Sigmoid colon (tissue), 7 donors: ENCODE measurements at places on chromosomes 1 and 21. TPM values are rescaled to one million over a fixed set of nuclear protein-coding genes. Genes with fewer than 3 reads are reported as not detected.

GRCh38 chr1:186202271-186202764, 172.7 kb downstream of the TPR start:
- DNase-seq = peak; percentile 82
- peaks cover 11% of the 10 kb centered on the region for H3K4me1 ChIP-seq
- H3K4me3 ChIP-seq = no peak overlapping the region
- no peaks in the 10 kb centered on the region for H3K36me3 ChIP-seq

DNA sequence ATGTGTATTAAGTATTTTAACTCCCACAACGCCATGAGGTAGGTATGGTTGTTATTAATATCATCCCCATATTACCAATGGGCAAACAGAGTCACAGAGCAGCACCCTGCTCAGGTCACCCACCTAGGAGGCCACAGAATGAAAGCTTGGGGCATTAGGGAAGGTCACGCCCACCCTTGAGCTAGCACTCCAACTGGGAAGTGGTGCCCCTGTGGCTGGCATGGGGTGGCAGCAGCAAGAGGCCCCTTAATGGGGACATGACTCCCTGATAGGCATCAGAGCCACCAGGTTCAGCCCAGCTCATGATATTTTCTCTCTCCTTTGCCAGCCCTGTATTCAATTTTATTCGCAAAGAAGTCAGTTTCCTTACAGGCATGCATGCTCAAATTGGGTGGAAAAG, 90.6 kb downstream of the DMRTB1 start:
- no peak overlapping the region for H3K27ac ChIP-seq
- DNase-seq = peak; percentile 42
- H3K27me3 ChIP-seq = no peaks in the 10 kb centered on the region

DNA sequence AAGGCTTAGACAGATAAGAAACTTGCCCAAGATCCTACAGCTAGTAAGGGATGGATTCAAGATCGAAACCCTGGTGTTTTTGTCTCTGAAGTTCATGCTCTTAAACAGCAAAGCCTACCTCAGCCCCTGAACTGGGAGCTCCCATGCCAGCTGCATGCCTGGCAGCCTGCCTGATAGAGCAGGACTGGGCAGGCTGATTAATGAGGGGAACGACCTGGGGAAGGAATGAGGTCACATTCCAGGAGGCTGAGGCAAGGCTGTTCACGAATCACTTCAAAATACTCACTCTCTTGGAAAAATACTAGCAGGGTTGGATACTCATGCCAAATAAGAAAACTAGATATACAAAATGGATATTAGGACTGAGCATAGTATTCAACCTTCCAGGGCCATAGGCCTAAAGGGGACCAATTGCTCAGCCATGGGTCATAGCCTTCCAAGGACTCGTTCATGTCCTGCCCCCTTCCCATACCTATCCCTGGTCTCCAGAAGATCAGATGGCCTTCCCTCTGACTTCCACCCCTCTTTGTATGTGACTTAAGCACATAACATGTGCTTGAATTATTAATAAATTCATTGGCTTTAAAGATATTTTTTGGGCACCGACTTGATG, 15.6 kb upstream of the TACSTD2 start:
- no peak overlapping the region for H3K4me3 ChIP-seq
- H3K4me1 ChIP-seq = peaks cover 36% of the 10 kb centered on the region
- peak; percentile 69 for DNase-seq

DNA sequence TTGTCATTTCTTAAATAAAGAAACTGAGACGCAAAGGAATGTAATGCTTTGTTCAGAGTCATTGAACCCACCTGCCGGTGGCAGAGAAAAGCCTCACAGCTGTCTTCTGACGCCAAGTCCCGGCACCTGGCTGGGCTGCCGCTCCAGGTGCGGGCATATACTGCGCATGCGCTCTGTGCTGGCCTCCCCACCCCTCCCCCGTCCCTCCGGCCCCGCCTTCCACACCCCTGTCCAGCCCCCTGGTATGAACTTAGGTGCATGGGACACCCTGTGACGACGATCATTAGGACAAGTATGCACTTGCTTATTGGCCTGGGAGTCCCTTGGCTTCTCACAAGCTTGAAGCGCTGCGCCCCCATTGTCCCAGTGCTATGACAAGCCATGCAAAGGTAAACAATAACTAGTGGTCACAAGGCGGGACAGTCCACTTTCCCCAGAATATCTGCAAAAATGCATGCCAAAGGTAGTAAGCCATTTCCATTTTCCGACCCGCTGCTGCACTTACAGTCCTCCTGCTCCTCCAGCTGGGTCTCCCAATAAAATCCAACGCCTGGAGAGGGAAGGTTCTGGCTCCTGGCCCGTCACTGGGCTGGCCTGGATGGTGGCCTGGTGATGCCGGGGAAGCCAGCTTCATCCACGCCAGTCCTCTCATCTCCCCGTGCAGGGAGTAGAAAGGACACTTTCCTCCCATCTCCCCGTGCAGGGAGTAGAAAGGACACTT, 100.4 kb downstream of the PSMG1 start:
- no peaks in the 10 kb centered on the region for H3K27me3 ChIP-seq
- no peak overlapping the region for H3K4me3 ChIP-seq
- no peaks in the 10 kb centered on the region for H3K36me3 ChIP-seq
- H3K4me1 ChIP-seq = no peaks in the 10 kb centered on the region
- DNase-seq = no peak
- no peak overlapping the region for H3K27ac ChIP-seq

- H3K36me3 ChIP-seq = no peaks in the 10 kb centered on the region
- H3K27ac ChIP-seq = no peak overlapping the region
- DNase-seq = peak; percentile 71
- H3K27me3 ChIP-seq = no peaks in the 10 kb centered on the region
- H3K4me1 ChIP-seq = no peaks in the 10 kb centered on the region
Measured at GRCh38 chr1:5745800-5746610, 246.2 kb downstream of the NPHP4 start.

GRCh38 chr21:38171723-38172344, 85.0 kb upstream of the KCNJ15 start:
- DNase-seq = no peak
- no peak overlapping the region for H3K27ac ChIP-seq
- no peaks in the 10 kb centered on the region for H3K27me3 ChIP-seq

- H3K27ac ChIP-seq = no peak overlapping the region
- H3K36me3 ChIP-seq = no peaks in the 10 kb centered on the region
- no peak overlapping the region for H3K4me3 ChIP-seq
- DNase-seq = no peak
- H3K4me1 ChIP-seq = no peaks in the 10 kb centered on the region
Measured at GRCh38 chr1:198674009-198674408, 35.2 kb downstream of the PTPRC start.

DNA sequence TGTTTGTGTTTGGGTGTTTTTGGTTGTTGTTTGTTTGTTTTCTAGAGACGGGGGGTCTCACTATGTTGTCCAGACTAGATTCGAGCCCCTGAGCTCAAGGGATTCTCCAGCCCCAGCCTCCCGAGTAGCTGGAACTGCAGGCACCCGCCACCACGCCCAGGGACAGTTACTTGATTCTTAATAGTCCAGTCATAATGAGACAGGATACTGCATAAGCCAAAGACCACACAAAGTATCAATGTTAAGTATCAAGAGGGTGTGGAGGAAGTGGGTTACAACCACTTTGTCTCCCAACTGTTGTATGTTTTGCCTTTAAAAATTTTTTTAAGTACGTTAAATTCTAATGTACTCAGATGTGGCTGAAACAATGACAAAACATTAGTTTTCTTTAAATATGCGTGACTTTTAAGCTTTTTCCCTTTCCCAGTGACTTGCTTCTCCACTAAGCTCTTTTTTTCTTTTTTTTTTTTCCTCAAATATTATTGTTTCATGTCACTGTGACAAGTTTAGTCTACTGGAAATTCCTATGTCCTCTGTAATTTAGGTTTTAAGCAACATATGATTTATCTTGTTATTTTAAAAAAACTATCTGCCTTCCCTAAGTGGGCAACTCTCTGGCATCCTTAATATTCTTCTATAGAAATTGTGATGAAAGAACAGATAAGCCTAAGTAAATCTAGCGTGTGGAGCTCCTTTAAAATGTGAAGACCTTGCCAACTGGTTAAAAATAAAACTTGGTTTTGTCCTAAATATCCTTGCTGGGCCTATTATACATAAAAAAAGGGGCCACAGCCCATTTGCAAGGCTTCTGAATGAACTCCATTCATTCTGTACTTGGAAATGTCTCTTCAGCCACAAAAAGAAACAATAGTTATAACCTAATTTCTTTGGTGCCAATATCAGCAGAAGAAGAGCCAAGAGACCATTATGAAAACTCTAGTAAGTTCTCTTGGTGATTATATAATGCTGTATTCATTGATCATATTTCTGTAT, 56.2 kb upstream of the DPH5 start:
- DNase-seq = no peak
- peaks cover 5% of the 10 kb centered on the region for H3K4me1 ChIP-seq
- no peak overlapping the region for H3K4me3 ChIP-seq
- H3K27ac ChIP-seq = no peak overlapping the region
- no peaks in the 10 kb centered on the region for H3K27me3 ChIP-seq
- H3K36me3 ChIP-seq = no peaks in the 10 kb centered on the region

GRCh38 chr1:9181990-9182783, 52.4 kb upstream of the H6PD start:
- DNase-seq = no peak
- H3K4me1 ChIP-seq = peaks cover 31% of the 10 kb centered on the region
- peak overlapping the region; percentile 63 for H3K27ac ChIP-seq
- H3K4me3 ChIP-seq = peak overlapping the region; percentile 71
- peaks cover 29% of the 10 kb centered on the region for H3K27me3 ChIP-seq

DNA sequence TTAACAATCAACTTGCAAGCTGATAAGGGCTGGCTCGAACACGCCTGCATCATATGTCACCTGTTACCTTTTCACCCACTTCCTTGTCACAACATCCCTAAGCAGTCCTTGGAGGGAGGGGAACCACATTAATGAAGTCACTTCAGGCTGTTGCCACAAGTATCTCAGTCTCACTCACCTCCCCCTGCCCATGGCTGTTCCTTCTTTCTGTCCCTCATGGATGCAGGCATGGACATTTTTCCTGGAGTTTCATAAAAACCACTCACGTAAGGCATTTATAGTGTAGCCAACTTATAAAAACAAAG, 76.8 kb upstream of the ANGPTL1 start:
- no peak overlapping the region for H3K4me3 ChIP-seq
- H3K27ac ChIP-seq = no peak overlapping the region
- DNase-seq = no peak
- peaks cover 24% of the 10 kb centered on the region for H3K4me1 ChIP-seq

- H3K4me1 ChIP-seq = no peaks in the 10 kb centered on the region
- peak within 1 kb of the TSS; percentile 87 for H3K27ac ChIP-seq
- no peaks in the 10 kb centered on the region for H3K36me3 ChIP-seq
- peak within 1 kb of the TSS; percentile 82 for H3K4me3 ChIP-seq
Measured at GRCh38 chr1:151146412-151147131, at the start of gene SEMA6C. SEMA6C (minus strand) TSS chr1:151146631; CDS start chr1:151142621, 4,010 bp downstream.

GRCh38 chr1:66172272-66172671, 361.7 kb upstream of the SGIP1 start:
- no peaks in the 10 kb centered on the region for H3K27me3 ChIP-seq
- no peak overlapping the region for H3K4me3 ChIP-seq
- no peaks in the 10 kb centered on the region for H3K36me3 ChIP-seq
- no peak for DNase-seq
- H3K4me1 ChIP-seq = no peaks in the 10 kb centered on the region

DNA sequence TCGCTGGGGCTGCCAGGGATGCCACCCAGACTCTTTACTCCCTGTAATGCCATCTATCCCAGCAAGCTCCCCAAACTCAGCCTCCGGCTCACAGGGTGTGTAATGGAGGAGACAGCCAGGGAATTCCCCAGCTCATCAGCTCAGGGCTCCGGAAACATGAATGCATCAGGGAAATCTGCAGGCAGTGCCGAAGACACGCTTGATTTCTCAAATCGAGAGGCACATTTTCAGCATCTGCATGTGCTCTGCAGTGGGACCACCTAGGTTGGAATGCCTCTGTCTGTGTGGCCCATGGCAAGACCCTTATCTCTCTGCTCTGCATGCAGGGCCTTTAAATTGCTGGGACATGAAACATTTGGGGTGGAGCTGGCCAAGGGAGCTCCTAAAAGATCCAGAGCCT, 170.1 kb downstream of the TRABD2B start:
- DNase-seq = no peak
- no peaks in the 10 kb centered on the region for H3K4me1 ChIP-seq
- no peaks in the 10 kb centered on the region for H3K27me3 ChIP-seq
- H3K27ac ChIP-seq = no peak overlapping the region
- no peaks in the 10 kb centered on the region for H3K36me3 ChIP-seq

DNA sequence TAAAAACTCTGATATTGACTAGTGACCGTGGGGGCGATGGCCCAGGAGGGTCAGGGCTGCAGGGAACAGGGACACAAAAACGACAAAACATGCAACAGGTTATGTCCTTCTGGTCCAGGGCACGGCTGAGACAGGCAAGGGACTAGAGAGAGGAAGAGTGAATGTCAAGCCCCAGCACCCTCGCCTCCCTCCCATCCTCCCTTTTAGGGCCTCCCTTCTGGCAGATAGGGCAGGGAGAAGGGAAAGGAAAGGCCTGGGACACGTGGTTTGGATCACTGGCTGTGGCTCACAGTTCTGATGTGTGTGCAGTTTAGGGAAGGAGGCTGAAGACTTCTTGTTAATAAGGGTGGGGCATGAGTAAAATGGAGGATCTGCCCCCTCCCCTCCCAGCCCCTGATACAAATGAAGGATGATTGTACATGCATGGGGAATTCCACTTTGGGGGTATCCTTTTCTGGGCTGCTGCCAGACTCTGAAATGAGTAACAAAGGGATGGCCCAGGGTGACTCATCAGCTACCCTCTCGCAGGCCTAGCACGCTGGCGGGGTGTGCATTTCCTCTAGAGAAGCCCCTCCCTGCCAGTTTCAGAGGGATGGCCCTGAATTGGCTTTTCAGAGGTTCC, 14.2 kb downstream of the CAPN2 start:
- H3K4me3 ChIP-seq = no peak overlapping the region
- DNase-seq = peak; percentile 89
- no peaks in the 10 kb centered on the region for H3K36me3 ChIP-seq
- H3K27me3 ChIP-seq = no peaks in the 10 kb centered on the region
- H3K27ac ChIP-seq = peak overlapping the region; percentile 69
- peaks cover 42% of the 10 kb centered on the region for H3K4me1 ChIP-seq

GRCh38 chr1:51313268-51313852, 17.0 kb downstream of the TTC39A start:
- no peak for DNase-seq
- no peaks in the 10 kb centered on the region for H3K27me3 ChIP-seq
- H3K27ac ChIP-seq = peak overlapping the region; percentile 3
- peaks cover 7% of the 10 kb centered on the region for H3K4me1 ChIP-seq
- no peak overlapping the region for H3K4me3 ChIP-seq

GRCh38 chr1:47630346-47630745, 192.5 kb downstream of the FOXD2 start:
- DNase-seq = no peak
- H3K4me1 ChIP-seq = no peaks in the 10 kb centered on the region
- no peaks in the 10 kb centered on the region for H3K36me3 ChIP-seq
- no peak overlapping the region for H3K4me3 ChIP-seq

GRCh38 chr1:66685265-66685664, 67.0 kb upstream of the DYNLT5 start:
- H3K4me3 ChIP-seq = no peak overlapping the region
- no peaks in the 10 kb centered on the region for H3K27me3 ChIP-seq
- no peaks in the 10 kb centered on the region for H3K36me3 ChIP-seq
- no peak overlapping the region for H3K27ac ChIP-seq
- DNase-seq = no peak
- no peaks in the 10 kb centered on the region for H3K4me1 ChIP-seq

The RIMS3 gene
- total RNA-seq = 9.7 TPM

The CDA gene
- 4.3 TPM for total RNA-seq

The LRRC39 gene
- total RNA-seq = 0.95 TPM

The KLHL21 gene
- total RNA-seq = 83.6 TPM

The GSTM4 gene
- 31.4 TPM for total RNA-seq

The FCAMR gene
- total RNA-seq = not detected

The TMEM51 gene
- 12.3 TPM for total RNA-seq
